ENCODE measurements at places on chromosomes 13 and 19. TPM values are rescaled to one million over a fixed set of nuclear protein-coding genes. Genes with fewer than 3 reads are reported as not detected.

ZNF667 gene
- 1.5 TPM for total RNA-seq

TSHZ3 gene
- 0.74 TPM for total RNA-seq

CYP2A6 gene
- not detected for total RNA-seq

ZNF320 gene
- total RNA-seq = 9.9 TPM

KIR2DL1 gene
- total RNA-seq = 0.24 TPM

PCDH9 gene
- total RNA-seq = 0.34 TPM

ZNF723 gene
- total RNA-seq = 0.14 TPM

Data from activated T-cell treated with anti-CD3 and anti-CD28 coated beads, Interleukin-2, amount 50 U/mL, for 72 hours (primary cell).